Aorta (tissue), 5 donors: ENCODE measurements at places on chromosomes 6 and 20. TPM values are rescaled to one million over a fixed set of nuclear protein-coding genes. Genes with fewer than 3 reads are reported as not detected.

DNA sequence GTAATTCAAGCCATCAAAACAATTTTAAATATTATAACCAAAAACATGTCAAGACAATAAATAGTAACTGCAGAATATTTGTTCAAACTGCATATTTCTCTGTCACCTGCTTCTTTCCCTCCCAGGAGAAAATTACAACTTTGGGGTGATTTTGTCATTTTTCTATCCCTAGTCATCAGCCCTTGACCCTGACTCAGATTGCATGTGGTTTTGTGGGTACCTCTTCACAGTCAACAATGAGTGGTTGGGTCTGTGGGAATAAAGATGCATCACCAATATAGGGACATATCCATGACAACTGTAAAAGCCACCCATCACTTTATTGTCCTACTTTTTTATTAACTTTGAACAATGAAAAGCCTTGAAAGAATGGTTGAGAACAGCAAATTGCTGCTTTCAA is 7.3 kb downstream of the COL10A1 start:
- H3K36me3 ChIP-seq, result peaks cover 4% of the 10 kb centered on the region
- no peaks in the 10 kb centered on the region for H3K27me3 ChIP-seq
- no peak for DNase-seq
- no peaks in the 10 kb centered on the region for H3K4me1 ChIP-seq
- H3K27ac ChIP-seq, result no peak overlapping the region

DNA sequence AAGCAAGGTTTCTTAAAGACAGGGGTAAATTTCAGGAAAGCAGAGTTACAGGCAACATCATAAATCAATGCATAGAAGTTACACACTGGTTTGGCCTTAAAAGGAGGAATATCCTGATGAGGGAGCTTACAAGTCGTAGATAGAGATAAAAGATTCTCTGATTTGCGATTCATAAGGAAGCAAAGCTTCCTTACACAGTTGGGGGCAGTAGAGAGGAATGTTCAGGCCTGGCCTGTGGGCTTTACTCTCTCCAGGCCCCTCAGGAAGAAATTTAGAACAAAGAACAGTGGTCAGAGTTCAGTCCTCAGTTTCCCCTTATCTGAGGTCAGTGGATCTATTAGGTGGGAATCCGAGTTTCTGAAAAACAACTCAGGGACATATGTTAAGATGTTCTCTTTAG is 19.3 kb downstream of the HLA-C start:
- H3K4me1 ChIP-seq, result no peaks in the 10 kb centered on the region
- no peak for DNase-seq
- no peak overlapping the region for H3K27ac ChIP-seq

DNA sequence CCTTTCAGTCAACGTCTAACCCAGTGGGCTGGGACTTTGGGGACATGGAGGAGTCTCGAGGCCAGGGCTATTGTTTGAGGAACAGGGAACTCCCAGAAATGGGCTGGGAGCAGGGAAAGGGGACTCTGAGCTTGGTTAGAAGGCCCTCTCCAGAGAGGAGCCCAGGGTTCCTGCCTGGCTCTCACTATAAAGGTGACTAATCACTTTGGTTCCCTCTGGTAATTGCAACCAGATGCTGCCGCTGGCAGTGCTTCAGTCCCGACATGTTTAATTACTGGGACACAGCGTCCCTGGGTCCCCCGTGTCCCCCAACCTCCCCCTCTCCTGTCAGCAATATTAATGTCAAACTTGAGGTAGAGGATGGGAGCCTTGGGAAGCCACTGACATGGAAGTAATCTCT is 5.0 kb upstream of the GDF5 start:
- H3K4me3 ChIP-seq, result no peak overlapping the region
- no peak overlapping the region for H3K27ac ChIP-seq
- no peaks in the 10 kb centered on the region for H3K4me1 ChIP-seq
- H3K27me3 ChIP-seq, result no peaks in the 10 kb centered on the region
- no peak for DNase-seq

KIFC1 gene
- 1.3 TPM for total RNA-seq

ELOVL2 gene
- total RNA-seq, result 1.5 TPM
